ENCODE measurements at places on chromosomes 2 and 18.

- DNase-seq, result no peak
Observed at GRCh38 chr2:173355866-173356508, 1.3 kb downstream of the CDCA7 start.

DNA sequence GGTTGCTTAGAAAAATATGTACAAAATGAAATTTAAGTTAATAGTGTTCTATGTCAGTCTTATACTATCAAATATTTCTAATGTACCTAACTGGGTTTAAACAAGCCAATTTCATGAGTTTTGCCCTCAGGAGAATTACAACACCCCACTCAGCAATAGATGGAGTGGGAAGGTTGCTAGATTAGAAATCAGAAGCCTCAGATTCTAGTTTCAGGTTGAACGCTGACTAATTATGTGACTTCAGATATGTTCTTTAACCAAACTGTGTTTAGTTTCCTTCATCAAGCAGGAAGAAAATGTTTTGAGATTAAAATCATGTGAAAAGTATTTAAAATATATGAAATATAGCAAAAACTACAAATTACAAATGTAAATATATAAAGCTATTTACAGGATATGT, 133.8 kb upstream of the KCNH7 start:
- DNase-seq, result no peak

DNA sequence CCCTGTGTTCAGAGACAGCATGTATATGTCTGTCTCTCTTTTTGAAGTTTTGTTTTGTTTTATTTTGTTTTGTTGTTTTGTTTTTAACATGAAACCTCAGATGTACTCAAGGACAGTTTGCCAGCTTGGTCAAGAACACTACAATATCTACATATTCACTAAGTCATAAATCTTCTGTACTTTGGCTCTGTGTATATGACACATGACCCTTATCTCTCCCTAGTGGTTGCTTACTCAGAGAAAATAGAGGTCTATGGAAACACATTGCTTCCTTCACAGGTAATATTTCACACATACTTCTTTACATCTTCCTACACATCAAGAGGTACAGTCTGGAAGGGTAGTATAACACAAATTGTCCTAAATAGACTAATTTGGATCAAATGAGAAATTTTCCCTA, 312.6 kb upstream of the VRK2 start:
- no peak for DNase-seq

GRCh38 chr2:3457524-3458395, 61.6 kb downstream of the ADI1 start:
- peak; percentile 37 for DNase-seq

- DNase-seq, result no peak
Observed at GRCh38 chr2:63104482-63104881, 53.9 kb downstream of the OTX1 start.

- DNase-seq, result no peak
Observed at GRCh38 chr2:69917852-69918251, 2.9 kb downstream of the MXD1 start.
